ENCODE measurements at places on chromosomes 1 and 21.

DNA sequence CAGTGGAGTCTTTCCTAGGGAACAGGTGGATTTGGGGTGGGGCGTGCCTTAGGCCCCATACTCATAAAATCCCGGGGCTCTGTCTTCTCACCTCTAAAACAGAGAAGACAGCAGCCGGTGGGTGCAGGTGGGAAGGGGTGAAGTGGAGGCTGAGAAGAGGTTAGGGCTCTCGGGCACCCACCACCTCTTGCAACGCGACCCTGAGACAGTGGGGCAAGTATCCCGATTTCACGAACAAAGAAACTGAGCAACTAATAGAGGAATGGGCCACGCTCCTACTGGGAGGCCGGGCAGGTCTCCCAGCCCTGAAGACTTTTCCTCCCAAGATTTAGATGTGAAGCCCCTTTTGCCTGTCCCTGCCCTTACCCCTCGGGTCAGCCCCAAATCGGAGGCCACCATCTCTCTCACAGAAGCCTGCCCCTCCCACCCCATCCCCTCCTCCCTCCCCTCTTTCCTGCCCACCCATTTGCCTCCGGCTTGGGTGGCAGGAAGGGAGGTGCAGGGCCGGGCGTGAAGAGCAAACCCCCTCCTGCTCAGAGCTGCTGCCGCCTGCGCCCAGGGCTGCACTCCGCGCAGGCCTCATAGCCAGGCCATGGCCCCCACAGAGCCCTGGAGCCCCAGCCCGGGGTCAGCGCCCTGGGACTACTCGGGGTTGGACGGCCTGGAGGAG lies at the start of gene GPR25:
TSS of gene GPR25 (plus strand) at position 536 of the 670 bp plus-strand sequence. CDS start at position 593, 57 bp downstream.
- no peak for DNase-seq

- DNase-seq: no peak
Observed at GRCh38 chr1:226692051-226692792, 46.9 kb downstream of the ITPKB start.

- DNase-seq: peak; percentile 39
Observed at GRCh38 chr1:17212487-17213121, 7.7 kb downstream of the PADI1 start.

DNA sequence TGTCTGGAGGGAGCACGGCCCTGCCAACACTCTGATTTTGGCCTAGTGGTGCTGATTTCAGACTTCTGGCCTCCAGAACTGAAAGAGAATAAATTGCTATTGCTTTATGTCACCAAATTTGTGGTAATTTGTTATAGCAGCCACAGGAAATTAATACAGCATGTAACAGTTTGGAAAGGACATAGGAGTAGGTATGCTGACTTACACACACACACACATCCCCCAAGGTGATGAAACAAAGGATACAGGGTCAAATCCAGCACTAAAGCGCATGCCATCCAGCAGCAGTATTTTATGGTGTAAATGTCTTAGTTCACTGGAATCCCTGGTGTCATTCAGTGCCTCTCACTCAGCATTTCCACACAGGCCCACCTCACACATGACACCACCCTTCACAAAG lies 72.2 kb upstream of the MAN1A2 start:
- DNase-seq: no peak

DNA sequence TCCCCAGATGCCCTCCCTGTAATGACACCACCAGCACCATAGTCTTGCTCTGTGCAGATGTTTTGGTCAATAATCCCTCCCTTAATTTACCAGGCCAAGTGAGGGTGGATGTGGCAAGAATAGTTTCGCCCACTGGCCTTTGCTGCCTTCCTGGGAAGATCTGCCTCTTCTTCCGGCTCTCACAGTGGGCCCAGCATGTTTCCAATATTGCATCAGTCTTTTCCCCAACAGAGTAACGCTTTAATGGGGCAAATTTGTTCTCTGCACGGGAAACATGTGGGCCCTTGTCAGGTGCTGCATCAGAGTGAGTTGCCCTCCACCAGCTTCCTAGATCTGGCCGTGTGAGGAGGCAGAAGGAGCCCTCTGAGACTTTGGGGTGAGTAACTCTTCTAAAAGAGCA lies 12.0 kb upstream of the ALX3 start:
- DNase-seq: no peak

- no peak for DNase-seq
Observed at GRCh38 chr1:112793631-112794565, 78.8 kb upstream of the PPM1J start.

GRCh38 chr21:25578056-25578961 lies 29.0 kb downstream of the MRPL39 start:
- DNase-seq: no peak

DNA sequence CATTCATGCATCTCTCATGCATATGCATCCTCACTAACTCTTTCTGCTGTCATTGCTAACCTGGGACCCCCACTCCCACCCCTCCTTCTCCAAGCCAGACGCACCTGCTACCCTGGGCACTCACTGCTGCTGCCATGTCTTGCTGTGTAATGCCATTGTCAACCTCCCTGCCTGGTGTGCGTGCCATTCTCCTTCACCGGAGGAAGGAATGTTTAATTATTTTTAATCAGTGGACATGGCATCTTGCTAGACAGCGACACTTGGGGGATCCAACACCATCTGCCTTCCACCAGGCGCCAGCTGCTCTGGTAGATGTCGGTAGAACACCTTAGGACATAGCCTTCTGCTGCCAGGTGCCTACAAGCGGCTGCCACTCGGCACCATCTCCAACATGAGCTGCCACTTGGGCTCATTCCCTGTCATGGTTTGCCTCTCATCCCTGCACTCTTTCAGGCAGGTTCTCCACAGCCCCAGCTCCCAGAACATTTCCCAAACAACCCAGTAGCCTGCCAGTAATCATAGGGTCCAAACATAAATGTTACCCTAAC lies 306.9 kb downstream of the TTLL7 start:
- DNase-seq: no peak

DNA sequence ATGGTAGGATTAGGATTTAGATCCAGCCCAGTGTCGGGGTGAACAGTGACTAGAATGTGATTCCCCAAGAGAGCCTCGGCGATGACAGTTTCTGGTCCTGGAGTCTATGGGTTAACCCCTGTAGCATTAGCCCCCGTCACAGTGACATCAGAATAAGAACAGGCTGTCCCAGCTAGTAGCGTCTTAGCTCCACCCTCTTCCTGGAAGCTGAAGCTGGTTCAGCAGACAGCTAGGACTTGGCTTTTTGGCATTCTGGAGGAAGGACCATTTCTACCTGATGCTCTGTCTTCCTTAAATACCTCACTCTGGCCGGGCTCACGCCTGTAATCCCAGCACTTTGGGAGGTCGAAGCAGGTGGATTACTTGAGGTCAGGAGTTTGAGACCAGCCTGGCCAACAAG lies 5.0 kb downstream of the NDUFS2 start:
- DNase-seq: no peak

GRCh38 chr1:186139701-186140100 lies 235.4 kb downstream of the TPR start:
- no peak for DNase-seq

DNA sequence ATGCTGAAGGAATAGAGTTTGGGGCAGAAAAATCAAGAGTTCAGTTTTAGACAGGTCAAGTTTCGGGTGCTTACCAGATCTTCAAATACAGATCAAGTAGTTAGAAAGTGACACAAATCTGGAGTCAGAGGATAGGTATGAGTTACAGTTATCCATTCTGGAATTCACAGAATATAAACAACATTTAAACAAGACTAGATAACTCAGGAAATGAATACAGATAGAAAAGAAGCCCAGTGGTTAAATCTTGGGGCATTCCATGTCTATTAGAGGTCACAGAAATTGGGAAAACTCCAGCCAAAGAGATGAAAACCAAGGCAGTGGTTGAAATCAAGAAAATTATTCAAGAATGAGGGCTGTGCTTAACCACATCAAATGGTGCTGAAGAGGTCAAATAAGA lies 187.0 kb upstream of the HP1BP3 start:
- DNase-seq: no peak

- DNase-seq: no peak
Observed at GRCh38 chr1:88063605-88064004, 620.5 kb upstream of the PKN2 start.

GRCh38 chr1:234315091-234315541 lies 58.1 kb upstream of the COA6 start:
- no peak for DNase-seq

GRCh38 chr1:44575396-44575795 lies 98.9 kb downstream of the TMEM53 start:
- DNase-seq: no peak

- DNase-seq: no peak
Observed at GRCh38 chr1:27891196-27891889, 19.0 kb downstream of the THEMIS2 start.

GRCh38 chr1:149845416-149845815 lies 54.0 kb upstream of the BOLA1 start:
- no peak for DNase-seq

DNA sequence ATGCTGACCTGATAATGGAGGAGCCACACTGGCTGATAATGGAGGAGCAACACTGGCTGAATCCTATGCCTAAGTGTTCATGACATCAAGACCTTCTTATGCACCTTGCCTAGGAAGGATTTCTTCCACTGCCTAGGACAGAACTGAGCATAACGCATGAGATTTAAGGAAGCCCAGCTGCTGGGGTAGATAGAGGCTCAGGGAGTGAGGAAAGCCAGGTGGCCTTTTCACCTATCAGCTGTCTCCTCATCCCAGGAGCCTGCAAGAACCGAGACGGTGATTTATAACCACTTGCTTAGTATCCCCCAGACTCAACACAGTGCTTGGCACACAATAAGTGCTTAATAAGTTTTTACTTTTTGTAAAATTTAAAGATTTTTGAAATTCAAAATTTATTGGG lies 7.4 kb upstream of the CTBS start:
- DNase-seq: no peak

GRCh38 chr1:199877526-199878384 lies 149.8 kb upstream of the NR5A2 start:
- no peak for DNase-seq

DNA sequence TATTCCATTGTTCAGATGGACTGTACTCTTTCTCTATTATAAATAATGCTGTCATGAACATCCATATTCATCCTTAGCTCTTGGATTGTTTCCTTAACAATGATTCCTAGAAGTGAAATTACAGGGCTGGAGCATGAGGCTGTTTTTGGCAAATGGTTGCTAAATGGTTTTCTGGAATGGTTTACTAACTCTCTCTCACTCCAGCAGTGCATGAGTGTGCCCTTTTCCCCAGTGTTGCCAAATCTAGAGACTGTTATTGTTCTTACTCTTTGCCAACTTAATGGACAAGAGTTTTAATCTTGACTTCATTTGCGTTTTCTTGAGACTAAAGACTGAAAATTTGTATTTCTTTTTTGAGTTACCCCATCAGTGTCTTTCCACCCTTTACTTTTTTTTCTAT lies 113.0 kb downstream of the PAPPA2 start:
- DNase-seq: no peak

DNA sequence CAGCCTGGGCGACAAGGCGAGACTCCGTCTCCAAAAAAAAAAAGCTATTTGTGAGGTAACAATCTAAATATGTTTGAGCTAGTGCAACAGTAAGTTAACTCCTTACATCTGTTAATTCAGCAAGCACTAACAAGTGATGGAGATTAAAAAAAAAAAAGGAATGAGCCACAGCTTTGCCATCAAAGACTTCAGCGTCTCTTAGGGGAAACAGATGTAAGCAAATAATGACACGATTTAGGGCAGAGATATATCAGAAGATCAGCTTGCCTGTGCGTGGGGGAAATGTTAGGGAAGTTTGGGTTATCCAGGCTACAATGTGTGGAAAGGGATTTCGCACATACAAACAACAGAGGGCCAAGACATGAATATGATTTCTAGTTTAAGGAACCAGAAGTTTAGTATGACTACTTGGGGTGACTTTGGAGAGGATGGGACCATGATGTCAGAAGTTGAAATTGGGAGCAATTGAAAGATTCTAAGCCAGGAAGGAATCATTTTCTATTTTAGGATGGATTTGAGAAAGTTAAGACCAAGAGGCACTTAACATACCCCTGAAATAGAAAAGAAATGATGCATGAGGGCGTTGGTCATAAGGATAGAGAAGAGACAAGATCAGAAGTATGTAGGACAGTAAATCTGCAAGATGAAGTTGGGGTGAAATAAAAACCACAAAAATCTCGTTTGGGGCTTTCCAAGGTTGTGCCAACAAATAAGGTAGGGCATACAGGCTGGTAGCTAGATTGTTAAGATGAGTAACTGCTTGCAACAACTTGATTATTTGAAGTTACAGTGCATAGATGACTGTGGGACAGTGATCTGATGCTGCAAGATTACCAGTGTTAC lies 2.4 kb upstream of the BRWD1 start:
- no peak for DNase-seq

GRCh38 chr1:28537457-28538199 lies 15.3 kb upstream of the TRNAU1AP start:
- DNase-seq: no peak

GRCh38 chr1:3987669-3988235 lies 87.7 kb upstream of the C1orf174 start:
- no peak for DNase-seq

GRCh38 chr21:36478207-36478701 lies 1.7 kb downstream of the CLDN14 start:
- DNase-seq: no peak

DNA sequence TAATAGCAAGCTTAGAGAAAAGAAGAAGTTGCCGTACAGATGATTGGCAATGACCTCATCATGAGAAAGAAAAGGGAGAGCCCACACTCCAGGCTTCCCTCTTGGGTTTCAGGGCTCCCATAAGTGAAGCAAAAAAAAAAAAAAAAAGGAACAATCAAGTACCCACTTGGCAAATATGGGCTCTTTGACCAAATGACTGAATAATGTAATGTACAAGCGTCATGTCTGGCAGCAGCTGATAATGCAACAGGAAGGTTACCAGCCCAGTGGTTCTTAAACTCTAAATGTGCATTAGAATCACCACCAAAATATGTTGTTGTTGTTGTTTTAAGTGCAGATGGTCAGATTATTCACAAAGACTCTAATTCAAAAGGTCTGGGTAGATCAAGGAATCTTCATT lies 13.5 kb downstream of the TNFSF4 start:
- DNase-seq: no peak

GRCh38 chr1:159071970-159072582 lies 4.5 kb downstream of the AIM2 start:
- DNase-seq: no peak

DNA sequence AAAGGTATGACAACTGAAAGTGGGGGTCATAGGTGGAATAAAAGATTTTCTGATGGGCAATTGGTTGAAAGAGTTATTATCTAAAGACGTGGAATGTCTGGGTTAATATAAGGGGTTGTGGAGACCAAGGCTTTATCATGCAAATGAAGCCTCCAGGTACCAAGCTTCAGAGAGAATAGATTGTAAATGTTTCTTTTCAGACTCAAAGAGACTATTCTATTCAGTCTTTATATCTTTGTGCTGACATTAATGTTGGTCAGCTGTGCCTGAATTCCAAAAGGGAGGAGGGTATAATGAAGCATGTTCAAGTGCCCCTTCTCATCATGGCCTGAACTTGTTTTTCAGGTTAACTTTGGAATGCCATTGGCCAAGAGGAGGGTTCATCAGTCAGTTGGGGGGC lies 145.3 kb downstream of the SETD4 start:
- DNase-seq: no peak

DNA sequence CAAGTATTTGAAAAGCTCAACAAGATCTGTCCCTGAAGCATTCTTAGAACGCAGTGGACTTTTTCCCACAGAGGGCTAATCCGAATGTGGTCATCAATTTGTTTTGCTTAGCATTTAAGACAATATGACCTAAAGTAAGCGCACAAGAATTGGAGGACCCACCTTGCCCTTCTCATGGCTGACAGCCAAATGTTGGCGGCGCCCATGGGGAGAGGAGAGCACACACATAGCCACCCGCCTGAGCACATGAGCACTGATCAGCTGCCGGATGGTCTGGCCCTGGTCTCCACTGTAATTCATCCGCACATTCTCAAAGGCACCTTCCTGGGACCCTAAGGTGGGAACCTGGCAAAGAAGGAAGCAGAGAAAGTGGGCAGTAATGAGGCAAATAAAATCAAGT lies 52.4 kb downstream of the UBR4 start:
- DNase-seq: no peak

- no peak for DNase-seq
Observed at GRCh38 chr1:42979896-42980800, 21.5 kb upstream of the SLC2A1 start.
